ENCODE measurements at places on chromosomes 2 and 18.

- no peak for DNase-seq
Measured at GRCh38 chr2:147110317-147110716, 734.5 kb upstream of the ACVR2A start.

- DNase-seq = no peak
Measured at GRCh38 chr18:57311472-57311871, 40.9 kb upstream of the ST8SIA3 start.

DNA sequence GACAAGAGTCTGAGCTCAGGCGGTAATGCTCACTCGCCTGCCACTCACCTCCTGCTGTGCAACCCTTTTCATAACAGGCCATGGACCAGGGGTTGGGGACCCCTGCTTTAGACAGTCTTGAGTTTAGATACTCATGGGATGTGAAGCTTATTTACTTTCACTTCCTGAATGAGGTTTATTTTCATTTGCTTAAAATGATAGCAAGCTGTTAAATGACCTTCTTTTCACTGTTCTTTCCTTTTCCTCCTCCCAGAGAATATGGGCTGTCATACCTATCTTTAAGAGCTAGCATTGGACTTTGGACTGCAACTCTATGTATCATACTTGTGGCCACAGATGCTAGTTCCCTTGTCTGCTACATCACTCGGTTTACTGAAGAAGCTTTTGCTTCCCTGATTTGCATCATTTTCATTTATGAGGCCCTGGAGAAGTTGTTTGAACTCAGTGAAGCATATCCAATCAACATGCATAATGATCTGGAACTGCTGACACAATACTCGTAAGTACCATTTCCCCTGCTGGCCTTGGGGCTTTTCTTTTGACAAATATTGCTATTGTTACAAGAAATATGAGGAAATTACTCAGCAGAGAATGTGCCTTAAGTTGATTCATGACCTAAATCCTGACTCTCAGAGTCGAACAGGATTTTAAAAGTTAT, 168.5 kb downstream of the DPP4 start:
- peak; percentile 14 for DNase-seq

DNA sequence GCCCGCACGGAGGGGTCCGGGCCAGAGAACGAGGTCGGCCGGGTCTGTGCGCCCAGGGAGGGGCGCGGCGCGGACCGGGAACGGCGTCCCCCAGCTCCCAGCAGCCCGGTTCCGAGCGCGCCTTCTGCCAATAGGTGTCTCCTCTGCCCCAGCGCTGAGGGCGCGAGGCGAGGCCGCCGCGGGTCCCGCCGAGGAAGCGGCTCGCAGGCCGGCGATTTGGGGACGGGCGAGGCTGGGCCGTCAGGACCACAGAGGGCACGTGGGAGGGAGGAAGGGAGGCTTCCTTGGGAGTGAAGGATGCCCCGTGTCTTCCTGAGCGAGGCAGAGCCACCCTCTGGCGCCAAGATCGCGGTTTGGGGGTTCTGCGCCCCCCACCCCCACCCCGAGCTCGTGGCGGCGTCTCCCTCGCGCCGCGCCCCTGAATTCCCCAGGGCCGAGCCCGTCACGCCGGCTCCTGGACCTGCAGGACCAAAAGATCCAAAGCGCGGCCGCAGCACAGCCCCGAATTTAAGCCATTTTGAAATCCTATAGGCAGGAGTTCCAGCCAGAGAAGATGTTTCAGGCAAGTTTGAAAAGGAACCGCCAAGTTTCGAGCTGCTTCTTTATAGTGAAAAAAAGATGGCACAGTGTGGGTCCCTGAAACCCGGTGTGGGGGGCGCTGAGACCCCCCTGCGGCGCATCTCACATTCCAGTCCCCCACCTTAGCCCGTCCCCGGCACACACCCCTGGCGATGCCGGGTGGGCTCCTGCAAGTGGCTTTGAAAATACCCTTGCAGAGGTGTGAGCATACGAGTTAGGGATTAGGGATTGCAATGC, 909 bp downstream of the NFATC1 start:
- no peak for DNase-seq

DNA sequence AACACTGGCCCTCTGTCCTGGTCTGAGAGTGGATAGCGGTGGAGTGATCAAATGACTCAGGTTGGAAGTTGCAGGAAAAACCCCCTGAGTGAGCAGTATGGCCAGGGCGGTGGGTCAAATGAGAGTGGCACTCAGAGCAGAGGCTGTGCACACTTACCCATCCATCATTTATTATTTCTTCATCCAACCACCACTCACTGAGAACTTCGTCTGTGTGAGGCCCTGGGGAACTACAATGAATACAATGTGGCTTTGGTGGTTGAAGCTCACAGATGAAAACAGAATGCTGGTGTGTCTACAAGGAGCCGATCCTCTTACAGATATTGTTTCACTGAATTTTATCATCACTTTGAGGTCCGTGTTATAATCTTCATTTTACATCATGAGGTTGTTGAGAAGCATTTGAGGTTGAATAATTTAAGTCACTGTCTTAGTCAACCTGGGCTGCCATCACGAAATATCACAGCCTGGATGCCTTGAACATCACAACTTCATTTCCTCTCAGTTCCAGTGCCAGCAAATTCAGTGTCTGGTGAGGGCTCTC, 73.4 kb upstream of the ID2 start:
- no peak for DNase-seq

DNA sequence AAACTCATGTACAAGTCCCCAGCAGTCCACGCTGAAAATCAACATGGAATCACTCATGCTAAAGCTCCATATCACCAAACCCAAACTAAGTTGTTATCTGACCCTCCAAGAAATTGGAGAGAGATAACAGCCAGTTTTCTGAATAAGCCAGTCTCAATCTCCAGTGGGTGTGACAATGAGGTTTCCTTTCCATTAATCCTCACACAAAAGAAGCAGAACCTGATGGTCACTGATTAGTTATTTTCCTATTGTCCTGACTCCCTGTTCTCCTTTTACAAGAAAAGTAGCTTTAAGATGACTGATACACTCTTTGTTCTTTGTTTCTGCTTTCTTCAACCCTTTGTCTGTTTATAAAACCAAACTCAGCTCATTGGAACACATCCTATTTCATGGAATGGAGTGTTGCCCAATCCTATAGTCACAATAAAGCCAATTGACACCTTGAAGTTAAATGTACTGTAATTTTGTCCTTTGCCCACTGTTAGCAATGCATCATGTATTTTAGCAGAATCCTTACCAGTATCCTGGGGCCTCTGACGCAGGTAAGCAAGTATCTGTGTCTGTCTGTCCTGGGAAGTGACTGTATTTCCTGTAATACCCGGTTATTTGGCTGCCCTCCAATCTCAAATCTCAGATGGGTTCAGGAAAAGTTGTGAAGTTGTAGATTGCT, 30.6 kb upstream of the SH3RF3 start:
- DNase-seq = no peak

GRCh38 chr18:13436576-13436975, 218.0 kb downstream of the LDLRAD4 start:
- peak; percentile 68 for DNase-seq

DNA sequence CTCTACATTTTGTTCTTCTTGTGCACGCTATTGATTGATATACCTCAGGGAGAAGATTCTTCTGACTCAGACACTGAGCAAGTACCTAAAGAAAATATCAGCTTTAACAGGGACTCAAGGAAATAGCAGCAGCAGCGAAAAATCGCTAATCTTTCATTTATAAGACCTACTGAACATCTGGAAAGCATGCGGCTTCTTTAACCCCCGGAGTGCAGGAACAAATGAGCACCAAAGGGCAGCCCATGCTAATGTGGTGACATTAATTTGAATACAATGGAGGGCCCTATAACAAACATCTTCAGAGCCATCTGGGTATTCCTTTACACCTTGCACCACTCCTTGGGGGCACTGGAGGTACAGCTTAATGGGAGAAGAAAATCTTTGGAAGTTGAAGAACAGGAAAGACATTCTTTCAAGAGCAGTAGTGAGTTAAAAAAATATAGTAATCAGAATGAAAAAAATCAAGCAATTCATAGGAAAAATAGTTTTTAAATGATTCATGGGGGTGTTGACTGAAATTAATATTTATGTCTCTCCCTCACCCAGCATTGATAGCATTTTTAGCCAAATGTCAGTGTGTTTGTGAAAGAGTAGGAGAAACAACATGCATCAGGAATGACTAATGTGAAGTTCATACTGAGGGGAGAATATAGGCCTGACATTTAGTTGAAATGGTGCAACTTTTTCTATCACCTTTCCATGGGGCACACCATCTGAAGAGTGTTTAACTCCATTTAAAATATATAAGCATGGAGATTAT, 281.7 kb downstream of the HRH4 start:
- DNase-seq = no peak

All from CD4-positive, alpha-beta memory T cell (primary cell).